Breast epithelium (tissue), 4 donors: ENCODE measurements at places on chromosomes 6 and 20.

DNA sequence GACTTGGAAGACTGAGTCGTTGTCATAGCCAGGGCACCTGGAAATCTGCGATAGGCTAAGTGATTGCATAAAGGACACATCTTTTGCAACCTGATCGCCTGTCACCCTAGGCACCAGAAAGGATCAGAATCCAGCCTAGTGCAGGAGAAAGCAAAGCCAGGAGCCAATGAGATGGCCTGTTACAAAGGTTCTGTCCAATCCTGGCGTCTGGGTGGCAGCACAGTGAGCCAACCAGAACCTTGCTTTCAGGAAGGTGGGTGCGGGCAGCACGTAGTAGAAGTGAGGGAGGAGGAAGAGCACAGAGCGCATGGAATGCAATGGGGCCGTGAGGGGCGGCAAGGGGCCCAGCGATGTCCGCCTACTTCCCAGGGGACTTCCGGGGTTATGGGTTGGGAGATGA, 120.4 kb upstream of the GGTLC1 start:
- DNase-seq: no peak
- H3K36me3 ChIP-seq: no peaks in the 10 kb centered on the region
- no peak overlapping the region for H3K27ac ChIP-seq
- peaks cover 3% of the 10 kb centered on the region for H3K27me3 ChIP-seq
- no peaks in the 10 kb centered on the region for H3K4me1 ChIP-seq

DNA sequence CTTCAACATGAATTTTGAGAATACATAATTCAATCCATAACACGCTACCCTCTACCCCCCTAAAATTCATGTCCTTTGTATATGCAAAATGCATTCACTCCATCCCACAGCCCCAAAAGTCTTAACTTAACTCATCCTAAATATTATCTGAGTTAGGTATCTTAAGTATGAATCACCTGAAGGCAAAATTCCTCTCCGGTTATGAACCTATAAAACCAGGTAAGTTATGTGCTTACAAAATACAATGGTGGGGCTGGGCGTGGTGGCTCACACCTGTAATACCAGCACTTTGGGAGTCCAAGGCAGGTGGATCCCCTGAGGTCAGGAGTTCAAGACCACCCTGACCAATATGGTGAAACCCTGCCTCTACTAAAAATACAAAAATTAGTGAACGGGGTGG, 23.5 kb upstream of the PRSS35 start:
- no peaks in the 10 kb centered on the region for H3K27me3 ChIP-seq
- no peaks in the 10 kb centered on the region for H3K36me3 ChIP-seq
- H3K4me1 ChIP-seq: no peaks in the 10 kb centered on the region
- H3K4me3 ChIP-seq: no peak overlapping the region
- no peak for DNase-seq

GRCh38 chr6:15911753-15912504, 217.0 kb upstream of the MYLIP start:
- H3K4me1 ChIP-seq: no peaks in the 10 kb centered on the region
- H3K36me3 ChIP-seq: no peaks in the 10 kb centered on the region
- no peaks in the 10 kb centered on the region for H3K27me3 ChIP-seq
- H3K4me3 ChIP-seq: no peak overlapping the region

- H3K27me3 ChIP-seq: no peaks in the 10 kb centered on the region
- DNase-seq: no peak
- peaks cover 12% of the 10 kb centered on the region for H3K36me3 ChIP-seq
- H3K4me3 ChIP-seq: no peak overlapping the region
- no peaks in the 10 kb centered on the region for H3K4me1 ChIP-seq
- no peak overlapping the region for H3K27ac ChIP-seq
Measured at GRCh38 chr6:28900577-28901256, 23.1 kb downstream of the TRIM27 start.

DNA sequence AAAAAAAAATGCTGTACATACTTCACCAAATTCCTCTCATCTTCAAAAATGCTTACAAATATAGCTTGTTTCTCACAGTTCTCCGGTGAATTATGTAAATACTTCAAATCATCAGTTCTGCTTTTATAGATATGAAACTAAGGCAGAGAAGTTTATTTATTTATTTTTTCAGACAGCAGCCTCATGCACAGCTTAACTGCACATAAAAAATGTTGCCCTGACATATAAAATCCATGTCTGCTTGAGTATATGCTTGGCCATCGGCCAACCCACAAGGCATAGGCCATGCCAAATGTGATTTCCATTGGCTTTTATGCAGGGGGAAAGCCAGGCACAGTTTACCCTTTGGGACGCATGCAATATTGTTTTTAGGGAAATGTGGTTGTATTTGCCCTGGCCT, 57.3 kb upstream of the PHACTR2 start:
- no peaks in the 10 kb centered on the region for H3K36me3 ChIP-seq
- H3K27me3 ChIP-seq: no peaks in the 10 kb centered on the region
- no peak overlapping the region for H3K4me3 ChIP-seq
- no peaks in the 10 kb centered on the region for H3K4me1 ChIP-seq

DNA sequence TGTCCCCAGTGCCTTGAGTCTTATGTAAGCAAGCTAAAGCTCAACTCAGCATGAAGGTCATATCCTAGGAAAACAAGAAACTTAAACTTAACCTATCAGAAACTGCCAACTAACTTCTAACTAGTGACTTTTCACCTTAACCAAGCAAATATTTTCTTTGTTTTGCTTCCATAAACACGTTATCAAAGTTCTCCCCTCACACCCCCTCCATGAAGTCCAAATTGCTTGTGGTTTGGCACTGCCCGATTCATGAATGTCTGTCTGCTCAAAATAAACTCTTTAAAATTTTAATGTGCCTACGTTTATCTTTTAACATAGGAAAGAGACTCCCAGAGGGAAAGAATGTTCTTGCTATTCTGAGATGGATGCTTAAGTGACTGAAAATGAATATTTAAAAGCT, 34.9 kb downstream of the GSTA2 start:
- no peaks in the 10 kb centered on the region for H3K4me1 ChIP-seq
- no peak for DNase-seq
- H3K36me3 ChIP-seq: no peaks in the 10 kb centered on the region

DNA sequence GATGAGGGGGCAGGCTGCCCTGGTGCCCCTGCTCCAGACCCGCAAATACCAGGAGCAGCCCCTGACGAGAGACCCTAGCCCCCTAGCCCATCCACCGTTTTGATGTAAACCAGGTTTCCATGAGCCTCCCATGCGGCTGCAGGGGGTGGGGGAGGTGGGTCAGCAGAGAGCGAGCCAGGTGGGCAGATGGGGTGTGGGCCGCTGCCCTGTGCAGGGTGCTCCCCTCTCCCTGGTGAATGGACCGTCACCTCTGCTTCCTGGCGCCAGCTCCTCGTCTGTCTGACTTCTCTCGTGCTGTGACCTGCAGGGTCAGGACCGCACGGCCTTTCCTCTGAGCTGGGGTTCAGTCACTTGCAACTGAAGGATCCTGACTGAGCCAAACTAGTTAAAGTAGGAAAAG, 15.7 kb upstream of the BHLHE23 start:
- peaks cover 3% of the 10 kb centered on the region for H3K27me3 ChIP-seq
- no peak for DNase-seq
- H3K4me1 ChIP-seq: no peaks in the 10 kb centered on the region
- no peak overlapping the region for H3K27ac ChIP-seq

GRCh38 chr20:63834491-63834880, 3.4 kb upstream of the ZBTB46 start:
- peaks cover 16% of the 10 kb centered on the region for H3K4me1 ChIP-seq
- DNase-seq: no peak
- H3K36me3 ChIP-seq: no peaks in the 10 kb centered on the region
- no peaks in the 10 kb centered on the region for H3K27me3 ChIP-seq

GRCh38 chr6:150091476-150091875, 22.6 kb upstream of the ULBP3 start:
- no peak overlapping the region for H3K27ac ChIP-seq
- no peaks in the 10 kb centered on the region for H3K4me1 ChIP-seq
- no peak overlapping the region for H3K4me3 ChIP-seq

DNA sequence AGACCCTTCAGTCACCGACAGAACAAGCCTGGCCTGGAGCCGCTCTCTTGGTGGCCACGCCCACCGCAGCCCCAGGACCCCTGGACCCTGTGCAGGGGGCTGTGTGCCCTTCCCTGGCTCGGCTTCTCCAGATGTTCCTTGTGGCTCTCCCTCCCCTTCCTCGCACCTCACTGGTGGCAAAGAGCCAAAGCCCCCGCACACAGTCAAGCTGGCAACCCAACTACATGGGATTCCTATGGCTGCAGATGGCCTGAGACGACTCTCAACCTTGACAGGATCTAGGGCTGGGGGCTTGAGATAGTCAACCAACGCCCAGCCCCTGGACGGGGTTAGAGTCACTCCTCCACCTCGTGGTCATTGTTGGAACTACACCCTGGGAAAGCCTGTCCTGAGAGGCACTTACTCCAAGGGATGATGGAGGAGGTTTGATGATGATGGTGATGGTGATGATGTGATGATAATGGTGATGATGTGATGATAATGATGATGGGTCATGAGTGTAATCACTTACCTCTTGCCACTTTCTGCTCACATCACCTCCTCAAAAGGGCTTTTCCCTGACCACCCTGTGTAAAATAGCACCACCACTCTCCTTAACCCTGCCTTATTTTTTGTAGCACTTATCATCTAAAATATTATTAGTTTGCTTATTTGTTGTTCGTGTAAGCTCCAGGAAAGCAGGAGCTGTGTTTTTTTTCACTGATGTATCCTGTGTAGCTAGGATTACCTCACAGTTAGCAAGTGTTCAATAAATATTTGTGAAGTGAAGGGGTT, 278.4 kb downstream of the LRFN2 start:
- no peak overlapping the region for H3K4me3 ChIP-seq
- H3K27ac ChIP-seq: no peak overlapping the region

- peaks cover 21% of the 10 kb centered on the region for H3K27me3 ChIP-seq
- no peaks in the 10 kb centered on the region for H3K4me1 ChIP-seq
- H3K27ac ChIP-seq: no peak overlapping the region
- H3K4me3 ChIP-seq: no peak overlapping the region
Measured at GRCh38 chr20:61720348-61720696, 345.4 kb downstream of the TAF4 start.

DNA sequence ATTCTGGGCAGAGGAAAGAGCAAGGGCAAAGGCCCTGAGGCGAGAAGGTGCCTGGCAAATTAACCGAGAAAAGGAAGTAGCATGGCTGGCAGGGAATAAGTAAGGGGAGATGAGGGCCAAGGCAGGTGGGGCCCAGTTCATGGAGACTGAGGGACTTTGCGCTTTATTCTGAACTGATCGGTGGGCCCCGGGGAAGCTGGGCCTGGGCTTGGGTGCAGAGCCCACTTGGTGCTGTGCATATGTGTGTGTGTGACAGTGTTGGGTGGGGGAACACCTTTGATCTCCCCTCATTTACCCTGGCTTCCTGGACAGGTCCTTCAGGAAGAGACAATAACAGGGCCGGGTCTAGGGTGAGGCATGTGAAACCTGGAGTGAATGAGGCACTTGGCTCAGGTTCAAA, 2.9 kb upstream of the MDFI start:
- DNase-seq: no peak
- H3K4me3 ChIP-seq: no peak overlapping the region
- no peaks in the 10 kb centered on the region for H3K27me3 ChIP-seq
- H3K27ac ChIP-seq: no peak overlapping the region
- H3K36me3 ChIP-seq: no peaks in the 10 kb centered on the region
- H3K4me1 ChIP-seq: no peaks in the 10 kb centered on the region

GRCh38 chr6:30847421-30847970, 36.8 kb upstream of the DDR1 start:
- no peak overlapping the region for H3K27ac ChIP-seq
- no peaks in the 10 kb centered on the region for H3K4me1 ChIP-seq
- H3K36me3 ChIP-seq: no peaks in the 10 kb centered on the region
- no peak overlapping the region for H3K4me3 ChIP-seq

DNA sequence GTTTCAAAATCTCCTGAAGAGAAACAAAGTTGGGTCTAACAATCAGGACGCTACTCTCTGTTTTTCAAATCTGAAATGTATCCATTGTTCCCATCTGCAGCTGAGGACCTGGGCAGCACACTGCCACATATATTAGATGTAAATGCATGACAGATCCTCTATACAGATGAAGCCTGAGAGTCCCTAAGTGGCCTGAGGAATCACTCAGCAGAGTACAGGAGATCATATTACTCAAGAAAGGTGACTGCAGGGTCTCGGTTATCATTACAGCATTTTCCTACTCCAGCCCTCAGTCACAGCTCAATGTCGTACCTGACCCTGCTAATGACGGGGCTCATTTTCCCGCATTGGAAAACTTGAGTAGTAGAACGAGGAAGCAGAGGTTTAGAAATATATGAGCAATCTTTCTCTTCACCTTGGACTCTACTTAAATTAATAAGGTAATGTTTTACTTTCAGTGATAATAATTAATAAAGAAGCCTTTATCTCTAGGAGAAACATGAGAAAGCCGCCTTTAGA, 256.2 kb upstream of the IRAK1BP1 start:
- H3K27me3 ChIP-seq: no peaks in the 10 kb centered on the region
- no peaks in the 10 kb centered on the region for H3K36me3 ChIP-seq
- DNase-seq: no peak

GRCh38 chr6:118485601-118486550, 62.2 kb upstream of the PLN start:
- no peaks in the 10 kb centered on the region for H3K4me1 ChIP-seq
- H3K36me3 ChIP-seq: no peaks in the 10 kb centered on the region
- H3K4me3 ChIP-seq: no peak overlapping the region
- no peaks in the 10 kb centered on the region for H3K27me3 ChIP-seq
- no peak for DNase-seq

DNA sequence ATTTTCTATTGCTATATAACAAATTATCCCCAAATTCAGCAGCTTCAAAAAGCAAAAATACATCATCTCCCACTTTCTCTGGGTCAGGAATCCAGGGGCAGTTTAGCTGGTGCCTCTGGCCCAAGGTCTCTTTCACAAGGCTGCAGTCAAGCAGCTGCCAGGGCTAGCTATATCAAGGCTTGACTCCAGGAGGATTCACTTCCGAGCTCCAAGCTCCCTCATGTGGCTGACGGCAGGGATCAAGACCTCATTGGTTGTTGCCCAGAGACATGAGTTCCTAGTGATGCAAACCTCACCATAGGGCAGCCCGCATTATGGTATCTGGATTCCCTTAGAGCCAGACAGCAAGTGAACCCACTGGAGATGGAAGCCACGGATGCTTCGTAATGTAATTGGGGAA, 1.3 kb upstream of the VNN1 start:
- H3K36me3 ChIP-seq: no peaks in the 10 kb centered on the region
- no peak overlapping the region for H3K4me3 ChIP-seq
- no peak overlapping the region for H3K27ac ChIP-seq
- no peak for DNase-seq
- no peaks in the 10 kb centered on the region for H3K27me3 ChIP-seq

GRCh38 chr6:169539176-169539897, 162.5 kb downstream of the WDR27 start:
- no peak overlapping the region for H3K27ac ChIP-seq
- DNase-seq: no peak
- no peaks in the 10 kb centered on the region for H3K36me3 ChIP-seq
- no peaks in the 10 kb centered on the region for H3K27me3 ChIP-seq
- no peak overlapping the region for H3K4me3 ChIP-seq

- peaks cover 5% of the 10 kb centered on the region for H3K4me1 ChIP-seq
- no peak overlapping the region for H3K27ac ChIP-seq
- DNase-seq: no peak
Measured at GRCh38 chr6:106256201-106256968, 69.2 kb downstream of the ATG5 start.

- H3K36me3 ChIP-seq: peaks cover 10% of the 10 kb centered on the region
- no peak overlapping the region for H3K4me3 ChIP-seq
- DNase-seq: no peak
- no peaks in the 10 kb centered on the region for H3K4me1 ChIP-seq
- no peak overlapping the region for H3K27ac ChIP-seq
Measured at GRCh38 chr6:122431780-122432179, 32.3 kb downstream of the HSF2 start.

- no peak overlapping the region for H3K27ac ChIP-seq
- H3K4me1 ChIP-seq: no peaks in the 10 kb centered on the region
- H3K36me3 ChIP-seq: peaks cover 5% of the 10 kb centered on the region
- DNase-seq: no peak
Measured at GRCh38 chr6:161115468-161115867, 123.9 kb downstream of the MAP3K4 start.

GRCh38 chr6:21628160-21628559, 34.6 kb downstream of the SOX4 start:
- H3K4me3 ChIP-seq: no peak overlapping the region
- no peak for DNase-seq
- H3K36me3 ChIP-seq: no peaks in the 10 kb centered on the region
- H3K27ac ChIP-seq: no peak overlapping the region
